ENCODE measurements at places on chromosomes 7 and 10.

- no peak for DNase-seq
These were observed 3.2 kb upstream of the INSIG1 start for GRCh38 chr7:155294511-155294778.

DNA sequence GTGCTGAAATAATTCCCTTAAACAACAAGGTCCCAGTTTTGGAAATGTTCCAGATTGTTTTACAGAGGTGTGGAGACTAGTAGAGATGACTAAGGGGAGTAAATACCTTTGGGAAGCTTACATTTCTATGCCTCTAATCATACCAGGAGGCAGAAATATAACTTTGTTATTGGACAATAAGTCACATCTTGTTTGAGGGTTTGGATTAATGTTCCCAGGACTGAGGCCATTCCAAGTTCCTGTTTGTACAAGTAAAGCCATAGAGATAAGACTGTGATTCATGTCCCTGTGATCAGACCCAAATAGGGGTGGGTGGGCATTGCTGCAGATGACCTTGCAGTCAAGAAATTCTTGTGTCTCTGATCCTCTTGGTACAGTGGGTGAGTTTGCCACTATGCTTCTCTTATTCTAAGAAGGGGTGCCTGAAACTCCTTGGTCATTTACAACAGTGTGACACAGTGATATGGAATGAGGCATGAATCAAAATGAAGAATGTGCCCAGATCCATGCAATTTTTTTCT lies 508.3 kb downstream of the SORCS3 start:
- no peak for DNase-seq

DNA sequence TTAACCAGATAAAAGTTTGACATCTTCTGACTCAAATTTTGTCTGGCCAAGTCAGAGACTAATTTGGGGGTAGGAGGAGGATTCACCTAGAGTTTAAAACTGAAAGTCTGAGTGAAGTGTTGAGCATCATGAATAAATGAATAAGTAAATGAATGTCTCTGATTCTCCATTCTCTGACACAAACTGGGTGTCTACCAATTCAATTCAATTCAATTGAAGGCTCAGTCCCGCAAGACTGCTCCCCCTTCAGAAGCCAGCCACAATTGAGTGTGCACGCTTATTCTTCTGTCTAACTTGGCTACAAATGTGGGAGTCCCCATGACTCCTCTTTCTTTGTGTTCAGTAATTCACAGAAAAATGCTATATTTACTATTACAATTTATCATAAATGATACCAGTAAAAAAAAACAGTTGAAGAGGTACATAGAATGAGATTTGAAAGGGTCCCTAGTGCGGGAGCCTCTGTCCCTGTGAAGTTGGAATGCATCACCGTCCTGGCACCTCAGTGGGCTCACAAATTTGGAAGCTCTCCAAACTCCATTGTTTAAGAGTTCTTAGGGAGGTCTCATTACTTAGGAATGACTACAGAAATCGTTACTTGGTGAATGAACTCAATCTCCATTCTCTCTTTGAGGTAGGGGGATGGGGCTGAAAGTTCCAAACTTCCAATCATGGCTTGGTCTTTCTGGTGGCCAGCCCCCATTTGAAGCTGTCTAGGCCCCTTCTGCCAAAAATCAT lies 243.7 kb upstream of the PHYHIPL start:
- no peak for DNase-seq

- DNase-seq, result no peak
These were observed 24.7 kb downstream of the MYL10 start for GRCh38 chr7:101604331-101604933.

GRCh38 chr10:84996580-84996979 lies 668.2 kb downstream of the CCSER2 start:
- DNase-seq, result no peak

DNA sequence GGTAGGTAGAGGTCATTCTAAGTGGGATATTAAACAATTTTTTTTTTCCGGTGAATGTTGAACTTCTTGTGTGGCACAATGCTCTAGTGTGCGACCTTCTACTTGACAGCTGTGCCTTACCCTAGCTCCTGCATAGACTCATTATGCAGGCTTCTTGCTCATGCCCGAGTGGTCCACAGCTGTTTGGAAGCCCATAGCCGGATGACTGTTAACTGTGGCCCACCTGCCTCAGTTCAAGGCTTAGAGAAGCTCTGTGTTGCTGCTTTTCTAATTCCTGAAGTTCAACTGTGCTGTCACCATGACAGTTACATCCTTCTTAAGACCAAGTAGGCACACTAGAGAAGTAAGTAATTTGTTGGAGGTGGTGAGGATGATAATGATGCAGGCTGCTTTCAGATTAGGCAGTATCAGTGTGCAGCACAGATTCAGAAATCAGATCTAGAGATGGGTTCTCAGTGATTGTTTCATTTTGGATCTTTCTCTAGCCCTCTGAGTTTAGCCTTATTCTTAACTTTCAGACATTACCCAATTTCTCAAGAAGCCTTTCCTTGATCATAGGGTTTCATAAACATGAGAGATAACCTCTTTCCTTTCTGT lies 278.4 kb downstream of the PHF14 start:
- no peak for DNase-seq

DNA sequence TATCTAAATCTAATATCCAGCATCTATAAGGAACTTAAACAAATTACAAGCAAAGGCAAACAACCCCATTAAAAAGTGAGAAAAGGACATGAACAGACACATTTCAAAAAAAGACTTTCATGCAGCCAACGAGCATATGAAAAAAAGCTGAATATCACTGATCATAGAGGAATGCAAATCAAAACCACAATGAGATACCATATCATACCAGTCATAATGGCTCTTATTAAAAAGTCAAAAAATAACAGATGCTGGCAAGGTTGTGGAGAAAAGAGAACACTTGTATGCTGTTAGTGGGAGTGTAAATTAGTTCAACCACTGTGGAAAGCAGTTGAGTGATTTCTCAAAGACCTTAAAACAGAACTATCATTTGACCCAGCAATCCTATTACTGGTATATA lies 334.4 kb upstream of the CACNA2D1 start:
- no peak for DNase-seq

- no peak for DNase-seq
These were observed 116.9 kb downstream of the LRMDA start for GRCh38 chr10:75548356-75548755.

DNA sequence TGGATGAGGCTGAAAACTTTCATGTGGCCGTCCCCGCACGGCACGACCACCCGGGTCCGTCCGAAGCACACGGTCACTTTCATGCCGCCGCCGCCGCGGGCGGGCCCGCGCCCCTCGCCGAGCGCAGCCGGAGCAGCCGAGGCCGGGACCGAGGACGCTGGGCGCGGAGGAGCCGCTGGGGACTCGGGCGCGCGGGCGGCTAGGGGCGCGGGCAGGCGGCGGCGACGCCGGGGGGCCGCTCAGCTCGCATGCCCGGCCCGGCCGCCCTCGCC lies 247 bp downstream of the PARD3 start:
- DNase-seq, result no peak

DNA sequence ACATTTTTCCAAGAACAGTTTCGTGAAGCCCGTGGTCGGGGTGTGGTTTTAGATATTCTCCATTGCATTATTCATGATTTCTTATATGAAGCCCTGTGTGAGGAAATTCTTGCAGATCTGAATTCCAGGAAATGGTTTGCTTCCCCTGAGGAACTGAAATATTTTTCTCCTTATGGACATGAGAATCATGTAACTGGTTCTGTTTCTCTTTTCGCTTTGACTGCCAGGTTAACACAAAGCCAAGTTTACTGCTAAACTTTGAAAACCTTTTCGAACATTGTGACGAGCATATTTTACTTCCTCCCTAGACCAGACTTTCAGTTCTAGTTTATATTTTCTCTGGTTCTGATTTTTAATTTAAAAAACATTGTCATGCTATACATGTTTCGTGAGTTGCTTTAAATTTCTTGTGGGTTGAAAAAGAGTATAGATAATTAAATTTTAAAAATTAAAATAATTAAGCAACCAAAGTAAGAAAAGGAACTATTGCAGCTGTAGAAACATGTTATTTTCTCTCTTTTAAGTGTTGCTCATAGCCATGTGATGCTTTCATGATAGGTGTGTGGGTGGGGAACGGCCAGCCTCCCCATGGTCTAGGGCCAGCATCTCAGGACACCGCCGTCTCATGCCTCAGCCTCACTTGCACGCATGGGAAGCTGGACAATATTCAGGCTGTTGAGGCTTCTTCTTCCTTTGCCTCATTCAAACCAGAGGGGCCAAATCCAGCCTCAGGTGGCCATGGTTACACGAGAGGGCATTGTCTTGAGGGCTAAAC lies 97.1 kb downstream of the CREB5 start:
- DNase-seq, result no peak

DNA sequence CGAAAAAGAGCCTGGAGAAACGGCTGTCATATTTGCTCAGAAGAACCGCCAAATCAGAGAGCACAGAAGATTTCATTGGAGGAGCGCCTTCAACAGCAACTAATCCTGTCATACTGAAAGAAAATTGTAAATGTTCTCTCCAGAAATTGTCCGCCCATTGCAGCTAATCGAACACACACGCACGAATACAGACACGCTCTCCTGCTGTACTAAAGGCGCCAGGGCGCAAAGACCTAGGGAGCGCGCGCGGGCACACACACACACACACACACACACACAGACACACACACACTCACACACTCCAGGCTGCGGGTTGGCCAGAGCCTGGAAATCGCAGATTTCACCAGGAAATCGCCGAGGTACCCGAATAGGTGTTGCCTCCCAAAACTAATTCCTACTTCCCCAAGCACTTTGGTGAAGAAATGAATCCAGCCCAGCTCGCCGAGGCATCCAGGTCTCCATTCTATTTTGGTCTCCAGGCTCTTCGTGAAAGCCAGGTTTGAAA lies at the start of gene CHRM2:
Gene CHRM2 (plus strand): TSS at position 157 of the 505 bp plus-strand sequence. CDS start 146,214 bp downstream, outside the sequence.
- DNase-seq, result no peak

DNA sequence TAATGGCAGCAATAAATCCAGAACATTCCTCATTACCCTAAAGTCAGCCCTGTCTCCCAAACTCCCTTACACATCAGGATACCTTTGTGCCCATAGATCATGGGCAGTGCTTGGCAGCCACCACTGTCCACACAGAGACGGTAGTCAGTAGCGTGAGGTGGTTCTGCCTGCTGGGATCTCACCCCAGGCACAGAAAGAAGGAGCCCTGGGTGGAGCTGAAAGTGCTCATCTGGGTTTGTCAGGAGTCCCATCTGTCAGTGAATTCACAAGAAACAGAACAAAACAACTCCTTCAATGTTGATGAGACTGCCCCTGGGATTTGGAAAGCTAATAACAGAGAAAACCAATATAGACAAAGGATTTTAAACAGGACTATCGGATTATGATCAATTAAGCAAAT lies 90.2 kb upstream of the PRSS58 start:
- no peak for DNase-seq

DNA sequence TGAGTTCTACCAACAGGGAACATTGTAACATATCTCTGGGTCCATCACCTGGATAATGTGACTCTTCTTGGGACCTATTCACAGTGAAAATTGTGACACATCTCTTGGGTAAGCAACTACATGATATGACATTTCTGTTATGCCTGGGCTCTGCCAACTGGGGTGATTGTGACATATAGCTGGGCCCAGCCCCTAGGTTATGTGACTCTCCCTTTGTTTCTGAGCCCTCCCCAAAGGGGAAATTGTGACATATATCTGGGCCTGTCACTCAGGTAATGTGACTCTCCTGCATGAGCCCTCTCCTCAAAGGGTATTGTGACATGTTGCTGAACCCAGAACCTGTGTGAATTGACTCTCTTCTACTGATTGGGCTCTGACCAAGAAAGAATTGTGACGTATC lies 22.4 kb upstream of the ZNF107 start:
- DNase-seq, result no peak

DNA sequence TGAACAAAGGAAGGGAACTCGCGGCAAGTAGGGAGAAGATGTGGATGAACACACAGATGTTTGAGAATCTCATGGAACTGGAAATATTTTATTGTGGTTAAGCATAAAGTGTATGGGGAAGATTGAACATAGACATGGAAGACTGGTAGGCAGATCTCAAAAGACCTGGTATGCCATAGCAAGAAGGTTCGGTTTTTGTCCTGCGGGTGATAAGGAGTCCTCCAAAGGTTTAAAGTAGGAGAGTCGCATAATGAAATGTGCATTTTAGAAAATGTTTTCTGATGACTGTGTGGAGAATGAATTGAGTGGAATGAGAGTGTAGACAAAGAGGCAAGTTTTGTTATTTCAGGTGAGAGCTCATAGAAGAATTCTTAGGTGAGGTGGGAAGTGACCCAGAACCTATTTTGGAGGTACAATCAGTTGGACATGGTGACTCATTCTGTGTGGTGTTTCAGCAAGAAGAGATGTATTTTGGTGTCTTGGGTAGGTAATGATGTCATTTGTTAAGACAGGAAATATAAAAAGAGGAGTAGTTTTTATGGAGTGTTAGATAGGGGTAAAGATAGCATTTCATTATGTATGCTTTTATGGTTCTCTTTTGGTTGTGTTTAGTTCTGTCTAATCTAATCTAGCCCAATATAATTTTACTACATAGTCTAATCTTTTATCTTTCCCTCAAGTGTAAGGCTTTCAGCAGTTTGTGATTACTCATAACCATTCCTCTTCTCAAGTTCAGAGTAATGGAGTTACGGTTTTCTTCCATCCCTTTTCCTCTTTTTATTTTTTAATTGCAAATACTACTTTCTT lies 239.2 kb downstream of the EXOC4 start:
- DNase-seq, result no peak

DNA sequence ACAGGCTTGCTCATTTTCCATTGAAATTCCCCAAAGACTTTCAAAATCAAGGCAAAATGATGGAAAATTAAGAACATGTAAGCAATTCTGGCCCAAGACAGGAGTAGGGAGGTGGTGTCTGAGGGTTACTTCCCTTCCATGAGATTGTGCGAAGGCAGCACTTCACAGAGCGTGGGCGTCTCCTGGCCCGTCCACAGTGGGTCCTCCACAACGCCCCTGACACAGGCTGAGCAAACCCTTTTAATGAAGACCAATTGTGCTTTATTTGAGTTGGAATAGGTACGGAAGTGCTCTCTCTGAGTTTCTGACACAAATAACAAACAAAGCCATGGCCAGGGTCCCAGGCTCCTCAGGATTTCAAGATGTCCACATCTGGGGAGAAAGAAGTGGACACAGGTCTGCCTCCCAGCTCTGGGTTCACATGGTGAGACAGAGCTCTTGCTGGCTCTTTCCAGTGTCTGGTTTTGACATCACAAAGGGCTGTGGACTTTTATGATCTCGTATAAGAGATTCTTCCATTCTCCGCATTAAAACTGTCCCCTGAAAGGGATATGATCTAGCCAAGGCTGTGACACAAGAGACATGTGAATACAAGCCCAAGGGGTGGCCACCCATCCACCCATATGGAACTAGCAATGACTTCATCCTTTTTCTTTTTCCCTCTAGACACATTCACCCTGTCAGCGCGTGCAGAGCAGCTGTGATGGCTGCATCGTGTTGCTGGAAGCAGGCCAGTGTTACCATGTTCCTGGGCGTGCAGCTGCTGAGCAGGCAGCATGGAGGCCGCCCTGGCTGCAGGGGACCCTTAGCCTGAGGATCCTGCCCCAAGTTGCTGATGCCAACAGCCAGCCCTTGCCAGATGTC lies 145.6 kb downstream of the ADAM12 start:
- DNase-seq, result no peak

DNA sequence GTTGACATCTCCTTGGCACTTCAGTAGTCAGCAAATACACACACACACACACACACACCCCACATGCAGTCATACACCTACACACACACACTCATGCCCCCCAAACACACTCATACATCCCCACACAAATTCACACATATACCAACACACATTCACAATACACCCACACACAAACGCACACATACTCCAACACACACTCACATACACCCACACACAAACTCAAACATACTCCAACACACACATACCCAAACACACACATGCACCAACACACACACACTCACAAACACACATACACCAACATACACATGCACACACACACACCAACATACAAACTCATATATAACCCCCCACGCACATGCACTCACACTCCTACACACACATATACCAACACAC lies 31.4 kb upstream of the CHST15 start:
- no peak for DNase-seq

GRCh38 chr7:74027683-74028320 lies at the start of gene ELN:
ELN (plus strand) TSS chr7:74028173; CDS start chr7:74028188, 15 bp downstream.
- no peak for DNase-seq
